Breast epithelium (tissue), 4 donors: ENCODE measurements at places on chromosomes 2 and 18. TPM values are rescaled to one million over a fixed set of nuclear protein-coding genes. Genes with fewer than 3 reads are reported as not detected.

- peak overlapping the region; percentile 79 for H3K27ac ChIP-seq
- no peak overlapping the region for H3K4me3 ChIP-seq
- H3K27me3 ChIP-seq, result no peaks in the 10 kb centered on the region
- H3K36me3 ChIP-seq, result no peaks in the 10 kb centered on the region
These were observed 60.7 kb downstream of the DGKD start for GRCh38 chr2:233414777-233415570.

- no peak for DNase-seq
- H3K4me1 ChIP-seq, result no peaks in the 10 kb centered on the region
- no peaks in the 10 kb centered on the region for H3K36me3 ChIP-seq
- H3K27ac ChIP-seq, result no peak overlapping the region
- H3K4me3 ChIP-seq, result no peak overlapping the region
These were observed 68.9 kb upstream of the ZSWIM2 start for GRCh38 chr2:186917866-186918265.

GRCh38 chr2:217610401-217610814 is 392.4 kb downstream of the TNS1 start:
- H3K4me1 ChIP-seq, result no peaks in the 10 kb centered on the region
- no peak for DNase-seq
- no peak overlapping the region for H3K4me3 ChIP-seq
- no peak overlapping the region for H3K27ac ChIP-seq

GRCh38 chr18:45254709-45255082 is 360.6 kb upstream of the SLC14A2 start:
- H3K27me3 ChIP-seq, result no peaks in the 10 kb centered on the region
- no peaks in the 10 kb centered on the region for H3K36me3 ChIP-seq
- H3K4me3 ChIP-seq, result no peak overlapping the region
- no peaks in the 10 kb centered on the region for H3K4me1 ChIP-seq
- H3K27ac ChIP-seq, result peak overlapping the region; percentile 52

GRCh38 chr2:65775839-65776238 is 343.4 kb upstream of the SPRED2 start:
- no peak for DNase-seq
- H3K36me3 ChIP-seq, result no peaks in the 10 kb centered on the region
- no peak overlapping the region for H3K27ac ChIP-seq

DNA sequence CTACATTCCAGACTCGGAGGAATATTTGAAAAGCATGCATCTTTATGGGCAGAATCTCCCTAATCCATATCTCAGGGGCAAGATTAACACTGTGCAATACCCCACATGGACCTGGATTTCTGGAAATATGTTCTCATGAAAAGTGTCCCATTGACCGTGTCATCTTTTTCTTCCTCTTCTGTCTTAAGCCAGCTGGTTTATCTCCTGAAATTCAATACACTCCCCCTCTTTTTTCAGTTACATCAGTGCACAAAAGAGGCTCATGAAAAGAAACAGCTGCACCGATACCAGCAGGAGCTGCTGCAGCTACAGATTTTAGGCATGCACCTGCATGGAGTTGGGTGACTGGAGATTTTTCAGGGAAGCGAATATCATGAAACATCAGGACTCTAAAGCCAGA is 117.2 kb downstream of the SLC4A3 start:
- no peaks in the 10 kb centered on the region for H3K27me3 ChIP-seq
- no peak overlapping the region for H3K27ac ChIP-seq
- DNase-seq, result no peak
- no peak overlapping the region for H3K4me3 ChIP-seq

- H3K4me3 ChIP-seq, result no peak overlapping the region
- DNase-seq, result no peak
- no peak overlapping the region for H3K27ac ChIP-seq
- H3K36me3 ChIP-seq, result no peaks in the 10 kb centered on the region
These were observed 29.1 kb downstream of the SP140L start for GRCh38 chr2:230356084-230356483.

DNA sequence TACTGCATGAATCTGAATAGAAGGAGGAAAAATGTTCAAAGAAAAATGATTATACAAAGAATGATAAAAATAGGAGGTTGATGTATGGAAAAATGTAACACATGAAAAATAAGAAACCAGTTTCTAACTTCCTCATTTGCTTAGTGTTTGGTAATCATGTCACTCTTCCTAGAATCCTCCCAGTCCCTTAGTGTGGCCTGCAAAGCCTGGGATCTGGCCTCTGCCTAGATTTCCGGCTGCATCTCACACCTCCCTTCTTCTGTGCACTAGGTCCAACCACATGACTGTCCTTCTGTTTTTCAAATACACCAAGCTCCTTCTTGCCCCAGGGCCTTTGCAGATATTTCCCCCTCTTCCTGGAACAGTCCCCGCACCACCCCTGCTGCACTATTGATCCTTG is 76.8 kb upstream of the RBMS1 start:
- H3K4me1 ChIP-seq, result no peaks in the 10 kb centered on the region
- no peaks in the 10 kb centered on the region for H3K27me3 ChIP-seq
- H3K36me3 ChIP-seq, result no peaks in the 10 kb centered on the region

DNA sequence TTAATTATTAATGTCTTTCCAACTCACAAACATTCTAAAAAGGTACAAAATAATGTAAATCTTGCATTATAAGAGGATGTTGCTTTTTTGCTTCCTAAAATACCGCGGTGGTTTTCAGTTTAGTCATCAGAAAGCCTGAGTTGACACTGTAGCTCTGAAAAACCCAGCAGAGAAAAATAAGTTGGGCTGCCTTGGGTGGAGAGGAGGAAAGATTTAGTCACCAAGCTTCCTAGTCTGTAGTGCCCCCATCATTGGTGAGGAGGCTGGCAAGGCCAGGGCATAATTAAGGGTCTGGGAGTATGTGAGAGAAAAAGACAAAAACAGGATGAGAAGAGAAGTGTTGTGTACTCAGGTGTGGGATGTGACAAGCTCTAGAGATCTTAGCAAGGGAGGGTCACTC is 5.7 kb downstream of the PTPRM start:
- H3K27me3 ChIP-seq, result no peaks in the 10 kb centered on the region

- no peaks in the 10 kb centered on the region for H3K27me3 ChIP-seq
- H3K36me3 ChIP-seq, result no peaks in the 10 kb centered on the region
- H3K4me1 ChIP-seq, result no peaks in the 10 kb centered on the region
- no peak overlapping the region for H3K4me3 ChIP-seq
These were observed 14.5 kb upstream of the NAB1 start for GRCh38 chr2:190634381-190634780.

DNA sequence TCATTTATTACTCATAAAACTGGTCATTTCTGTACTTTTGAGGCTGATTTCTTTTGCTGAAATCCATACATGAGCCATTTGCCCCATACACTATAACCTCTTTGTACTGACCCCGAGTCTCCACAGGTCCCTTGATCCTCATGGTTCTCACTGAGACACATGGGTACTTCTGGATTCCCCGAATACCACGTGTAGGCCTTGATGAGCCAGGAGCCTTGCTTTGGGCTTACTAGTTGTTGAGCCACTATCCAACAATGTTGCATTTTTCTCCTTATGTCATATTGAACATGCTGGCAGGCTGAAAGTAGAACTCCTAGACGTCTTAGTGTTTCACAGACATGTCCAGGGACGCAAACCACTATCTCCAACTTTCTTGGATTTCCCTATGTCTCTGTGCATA is 2.4 kb upstream of the FBXO11 start:
- H3K4me3 ChIP-seq, result no peak overlapping the region
- DNase-seq, result no peak
- no peaks in the 10 kb centered on the region for H3K4me1 ChIP-seq
- H3K27ac ChIP-seq, result no peak overlapping the region
- no peaks in the 10 kb centered on the region for H3K27me3 ChIP-seq

GRCh38 chr2:231601356-231602229 is 8.9 kb downstream of the TEX44 start:
- H3K36me3 ChIP-seq, result no peaks in the 10 kb centered on the region
- no peak overlapping the region for H3K4me3 ChIP-seq
- peaks cover 10% of the 10 kb centered on the region for H3K4me1 ChIP-seq
- DNase-seq, result peak; percentile 85
- H3K27ac ChIP-seq, result peak overlapping the region; percentile 46

- H3K36me3 ChIP-seq, result no peaks in the 10 kb centered on the region
- no peak overlapping the region for H3K27ac ChIP-seq
- no peaks in the 10 kb centered on the region for H3K27me3 ChIP-seq
These were observed 195.3 kb upstream of the EPHA4 start for GRCh38 chr2:221767106-221768012.

- H3K4me3 ChIP-seq, result no peak overlapping the region
- H3K27me3 ChIP-seq, result no peaks in the 10 kb centered on the region
- DNase-seq, result no peak
- peaks cover 25% of the 10 kb centered on the region for H3K4me1 ChIP-seq
- no peaks in the 10 kb centered on the region for H3K36me3 ChIP-seq
These were observed 29.3 kb downstream of the PELI1 start for GRCh38 chr2:64114912-64115277.

- DNase-seq, result no peak
- H3K27me3 ChIP-seq, result no peaks in the 10 kb centered on the region
- H3K27ac ChIP-seq, result no peak overlapping the region
- no peak overlapping the region for H3K4me3 ChIP-seq
- H3K4me1 ChIP-seq, result no peaks in the 10 kb centered on the region
These were observed 767.0 kb downstream of the PLCL1 start for GRCh38 chr2:198571393-198571792.

MYL1 gene
- not detected for total RNA-seq

LONRF2 gene
- 5.1 TPM for total RNA-seq

SNORC gene
- total RNA-seq, result 9.2 TPM

ASB1 gene
- total RNA-seq, result 18.4 TPM

PRKAG3 gene
- not detected for total RNA-seq

MZT2B gene
- 91.0 TPM for total RNA-seq

IGFBP5 gene
- 1,107 TPM for total RNA-seq
